ENCODE measurements at places on chromosomes 11 and 22. TPM values are rescaled to one million over a fixed set of nuclear protein-coding genes. Genes with fewer than 3 reads are reported as not detected.

- no peak for DNase-seq
These were observed 21.0 kb upstream of the PPP6R3 start for GRCh38 chr11:68439355-68440065.

The NDUFA6 gene
- 101 TPM for total RNA-seq

DNA sequence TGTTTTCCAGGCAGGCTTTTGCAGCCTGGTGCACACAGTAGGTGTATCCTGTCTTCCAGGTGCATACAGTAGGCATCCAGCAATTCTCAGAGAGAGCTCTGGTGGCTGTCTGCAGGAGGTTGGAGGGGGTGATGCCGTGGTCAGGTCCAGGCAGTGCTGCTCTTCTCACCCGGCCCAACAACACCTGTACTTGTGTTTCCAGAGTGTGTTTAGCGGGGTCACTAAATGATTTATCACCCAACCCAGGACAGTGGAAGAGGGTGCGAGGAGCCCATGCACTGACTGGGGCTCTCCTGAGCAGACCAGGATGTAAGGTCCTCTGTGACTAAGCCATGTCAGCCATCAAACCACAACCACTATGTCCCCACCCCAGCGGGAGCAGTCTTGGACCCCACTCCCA lies 18.6 kb upstream of the FGF3 start:
- no peak for DNase-seq

DNA sequence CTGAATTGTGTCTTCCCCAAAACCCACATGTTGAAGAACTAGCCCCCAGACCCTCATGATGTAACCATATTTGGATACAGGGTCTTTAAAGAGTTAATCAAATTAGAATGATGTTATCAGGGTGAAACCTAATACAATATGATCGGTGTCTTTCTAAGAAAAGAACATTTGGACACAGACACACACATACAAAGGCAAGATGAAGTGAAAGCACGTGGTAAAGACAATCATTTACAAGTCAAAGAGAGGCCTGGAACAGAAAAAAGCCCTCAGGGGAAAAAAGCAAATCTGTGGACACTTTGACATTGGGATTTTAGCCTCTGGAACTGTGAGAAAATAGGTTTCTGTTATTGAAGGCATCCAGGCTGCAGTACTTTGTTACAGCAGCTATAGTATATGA lies 733.4 kb downstream of the JRKL start:
- no peak for DNase-seq

DNA sequence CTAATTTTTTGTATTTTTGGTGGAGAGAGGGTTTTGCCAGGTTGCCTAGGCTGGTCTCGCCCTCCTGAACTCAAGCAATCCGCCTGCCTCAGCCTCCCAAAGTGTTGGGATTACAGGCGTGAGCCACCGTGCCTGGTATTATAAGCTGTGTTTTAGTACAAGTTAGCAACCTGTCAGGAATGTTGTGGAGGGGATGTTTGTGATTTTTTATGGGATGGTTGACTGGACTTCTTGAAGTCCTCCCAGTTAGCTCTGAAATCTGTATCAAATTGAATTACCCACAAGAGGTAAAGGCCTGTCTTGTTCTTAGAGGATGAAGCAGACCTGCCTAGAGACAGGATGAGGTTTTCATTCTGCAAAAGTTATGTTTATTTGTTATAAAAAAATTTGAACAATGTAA lies 34.1 kb upstream of the IL18BP start:
- DNase-seq, result no peak

The APOC3 gene
- 1.2 TPM for total RNA-seq

The GLYATL2 gene
- total RNA-seq, result 1.2 TPM

DNA sequence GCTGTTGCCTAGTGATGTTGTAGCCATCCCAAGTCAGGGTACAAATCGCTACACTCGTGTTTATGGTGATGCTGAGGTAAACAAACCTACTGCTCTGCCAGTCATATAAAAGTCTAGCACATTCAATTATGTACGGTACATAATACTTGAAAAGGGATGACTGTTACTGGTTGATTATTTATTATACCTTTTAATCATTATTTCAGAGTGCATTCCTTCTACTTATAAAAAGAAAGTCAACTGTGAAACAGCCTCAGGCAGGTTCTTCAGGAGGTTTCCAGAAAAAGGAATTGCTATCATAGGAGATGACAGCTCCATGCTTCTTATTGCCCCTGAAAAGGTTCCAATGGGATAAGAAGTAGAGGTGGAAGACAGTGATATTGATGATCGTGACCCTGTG lies 652.5 kb upstream of the KIRREL3 start:
- no peak for DNase-seq

- DNase-seq, result no peak
These were observed 15.3 kb downstream of the RCOR2 start for GRCh38 chr11:63901660-63902059.

DNA sequence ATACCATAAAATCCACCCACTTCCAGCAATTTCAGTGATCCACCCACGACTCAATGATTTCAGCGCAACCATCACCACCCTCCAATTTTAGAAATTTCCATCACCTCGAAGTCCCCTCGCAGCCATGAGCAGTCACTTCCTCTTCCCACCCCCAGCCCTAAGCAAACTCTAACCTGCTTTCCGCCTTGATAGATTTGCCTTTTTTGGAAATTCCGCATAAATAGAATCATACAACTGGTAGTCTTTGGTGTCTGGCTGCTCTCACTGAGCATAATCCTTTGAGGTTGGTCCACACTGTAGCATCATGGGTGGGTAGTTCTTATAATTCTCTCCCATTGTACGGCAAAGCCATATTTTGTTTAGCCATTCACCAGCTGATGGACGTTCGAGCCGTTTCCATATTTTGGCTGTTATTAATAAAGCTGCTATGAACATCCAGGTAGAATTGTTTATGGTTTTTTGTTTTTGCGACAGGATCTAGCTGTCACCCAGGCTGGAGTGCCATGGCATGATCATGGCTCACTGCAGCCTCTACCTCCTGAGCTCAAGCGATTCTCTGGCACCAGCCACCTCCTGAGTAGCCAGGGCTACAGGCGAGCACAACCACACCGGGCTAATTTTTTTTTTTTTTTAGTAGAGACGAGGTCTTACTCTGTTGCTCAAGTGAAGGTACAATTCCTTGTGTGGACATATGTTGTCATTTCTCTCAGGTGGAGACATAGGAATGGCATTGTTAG lies 16.0 kb downstream of the PIM3 start:
- DNase-seq, result peak; percentile 67

GRCh38 chr11:61045271-61045670 lies 57.0 kb upstream of the CD5 start:
- DNase-seq, result no peak

The OR10W1 gene
- total RNA-seq, result not detected

- no peak for DNase-seq
These were observed 7.5 kb downstream of the P2RX3 start for GRCh38 chr11:57345555-57346211.

GRCh38 chr11:11119917-11120316 lies 233.1 kb downstream of the CSNK2A3 start:
- DNase-seq, result no peak

The OR52I2 gene
- not detected for total RNA-seq

GRCh38 chr11:100719362-100719761 lies 32.3 kb downstream of the ARHGAP42 start:
- no peak for DNase-seq

GRCh38 chr22:17779286-17780115 lies 5.2 kb upstream of the BID start:
- peak; percentile 83 for DNase-seq

The CKAP5 gene
- total RNA-seq, result 121 TPM

DNA sequence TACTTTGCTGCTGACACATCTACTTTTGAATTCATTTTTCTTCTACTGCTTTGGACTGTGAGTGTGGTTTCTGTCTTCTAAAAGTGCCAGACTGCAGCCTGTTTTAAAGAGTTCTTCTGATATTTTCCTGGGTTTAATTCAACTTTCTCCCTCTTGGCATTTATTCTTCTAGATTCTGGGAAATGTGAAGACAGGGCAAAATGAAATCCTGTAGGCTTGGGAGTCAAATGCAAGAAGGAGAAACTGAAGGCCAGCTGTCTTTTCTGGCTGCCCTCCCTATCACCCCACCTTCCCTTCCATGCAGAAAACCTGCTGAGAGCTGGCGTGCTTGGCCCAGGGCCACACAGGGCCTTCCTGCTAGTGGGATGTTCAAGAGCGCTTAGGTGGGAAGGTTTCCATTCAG lies 7.6 kb downstream of the ZNF70 start:
- DNase-seq, result no peak

The NCF4 gene
- total RNA-seq, result 66.5 TPM

The CECR2 gene
- total RNA-seq, result 0.13 TPM

- no peak for DNase-seq
These were observed 8.4 kb upstream of the RANBP1 start for GRCh38 chr22:20107471-20107901.

DNA sequence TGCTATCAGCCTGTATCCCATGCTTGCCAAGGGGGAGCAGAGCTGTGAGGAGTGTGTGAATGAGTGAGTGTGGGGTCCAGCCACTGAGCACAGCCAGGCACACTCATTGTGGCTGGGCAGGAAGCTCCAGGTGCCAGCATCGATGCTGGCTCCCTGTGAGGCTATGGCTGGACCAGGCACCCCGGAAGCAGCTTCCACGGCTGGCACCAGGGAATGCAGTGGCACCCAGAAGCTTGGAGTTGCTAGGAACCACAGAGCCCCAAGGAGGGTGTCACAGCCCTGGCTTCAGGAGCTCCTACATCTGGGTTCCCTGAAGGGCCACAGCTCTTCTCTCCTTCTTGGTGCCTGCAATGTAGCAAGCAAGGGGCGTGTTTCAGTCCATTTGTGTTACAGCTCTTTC lies 625.9 kb upstream of the RAG2 start:
- no peak for DNase-seq

- no peak for DNase-seq
These were observed 6.0 kb downstream of the DENND6B start for GRCh38 chr22:50320671-50321325.

The POU2AF3 gene
- not detected for total RNA-seq

The SLC22A12 gene
- total RNA-seq, result not detected

DNA sequence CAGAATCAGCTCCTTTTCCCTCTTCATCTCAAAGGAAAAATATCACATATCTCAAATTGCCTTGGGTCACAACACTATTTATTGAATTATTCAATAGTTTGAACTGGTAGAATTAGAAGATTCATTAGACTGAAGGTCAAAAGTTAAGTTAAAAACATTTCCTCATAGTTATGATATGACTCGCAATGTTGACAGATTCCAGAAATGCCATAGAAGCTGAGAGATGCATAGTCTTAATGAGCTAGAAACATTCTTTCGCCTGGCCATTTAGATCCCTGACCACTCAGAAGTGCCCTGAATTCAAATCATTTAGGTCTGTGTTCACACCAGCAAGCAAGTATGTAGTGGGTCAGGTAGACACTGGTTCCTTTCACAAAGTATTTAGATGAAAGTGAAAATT lies 44.4 kb downstream of the FAT3 start:
- DNase-seq, result no peak

DNA sequence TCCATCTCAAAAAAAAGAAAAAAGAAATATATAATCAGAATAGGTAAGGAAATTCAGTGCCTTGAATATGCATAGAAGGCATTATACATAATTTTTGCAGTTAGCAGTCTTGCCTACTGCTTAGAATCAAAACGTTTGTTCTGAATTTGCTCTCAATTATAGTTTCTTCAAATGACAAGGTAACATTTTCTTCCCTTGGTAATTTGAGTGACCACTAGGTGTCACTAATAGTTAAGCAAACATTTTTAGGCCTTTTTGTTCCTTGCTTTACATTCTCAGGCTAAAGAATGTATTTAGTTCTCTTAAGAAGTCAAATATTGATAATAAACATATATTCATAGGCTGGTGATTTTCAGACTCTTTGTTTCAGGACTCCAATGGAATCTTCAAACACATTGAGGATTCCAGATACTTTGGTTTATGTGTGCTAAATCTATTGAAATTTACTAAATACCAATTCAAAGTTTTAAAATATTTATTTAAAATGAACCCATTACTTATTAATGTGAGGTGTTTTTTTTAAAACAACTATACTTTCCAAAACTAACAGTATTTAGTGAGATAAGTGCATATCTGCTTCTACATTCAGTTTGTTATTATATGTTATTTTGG lies 55.0 kb upstream of the DEPDC7 start:
- DNase-seq, result peak; percentile 21

The PRR33 gene
- total RNA-seq, result not detected
